ENCODE measurements at places on chromosomes 13 and 19. TPM values are rescaled to one million over a fixed set of nuclear protein-coding genes. Genes with fewer than 3 reads are reported as not detected.

- DNase-seq, result no peak
Observed at GRCh38 chr13:35718084-35718483, 241.6 kb upstream of the MAB21L1 start.

DNA sequence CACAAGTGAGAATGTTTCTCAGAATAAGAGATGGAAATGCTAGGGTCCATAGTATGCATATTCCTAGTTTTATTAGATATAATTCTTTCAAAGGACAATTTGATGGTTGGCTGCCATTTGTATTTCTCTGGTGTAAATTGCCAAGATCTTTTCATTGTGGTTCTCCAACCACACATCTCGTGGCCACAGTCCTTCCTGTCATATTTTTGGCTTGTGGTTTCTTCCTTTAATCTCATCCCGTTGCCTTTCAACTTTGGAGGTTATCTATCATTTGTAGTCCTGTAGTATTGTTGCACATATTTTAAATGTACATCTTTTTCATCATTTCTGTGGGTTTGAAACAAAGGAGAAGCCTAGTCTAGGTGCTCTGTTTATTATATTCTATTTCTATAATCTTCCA lies 61.2 kb downstream of the WASF3 start:
- no peak for DNase-seq

- peak; percentile 97 for DNase-seq
Observed at GRCh38 chr19:49889687-49890348, 6.9 kb downstream of the IL4I1 start.

Gene CGB5
- not detected for total RNA-seq
